Omental fat pad (tissue), 4 donors: ENCODE measurements at places on chromosomes 2 and 18. TPM values are rescaled to one million over a fixed set of nuclear protein-coding genes. Genes with fewer than 3 reads are reported as not detected.

The GPR35 gene
- 1.5 TPM for total RNA-seq

The ERBB4 gene
- 7.7 TPM for total RNA-seq

The TRAF3IP1 gene
- 15.9 TPM for total RNA-seq

The HOXD10 gene
- 0.56 TPM for total RNA-seq

The SERPINB11 gene
- total RNA-seq = not detected

The MGAT4A gene
- 20.1 TPM for total RNA-seq

The HOXD4 gene
- total RNA-seq = 2.6 TPM

The EIPR1 gene
- total RNA-seq = 18.5 TPM

The SERPINB10 gene
- total RNA-seq = 0.31 TPM

The INHBB gene
- 6.7 TPM for total RNA-seq

The DNAH7 gene
- 0.16 TPM for total RNA-seq

The OR6B2 gene
- not detected for total RNA-seq

The GPR45 gene
- not detected for total RNA-seq

The PRSS56 gene
- not detected for total RNA-seq

The TBR1 gene
- not detected for total RNA-seq

The SPDYA gene
- 0.63 TPM for total RNA-seq

The DPP4 gene
- 24.1 TPM for total RNA-seq

The COL4A4 gene
- 0.72 TPM for total RNA-seq

The CFC1 gene
- total RNA-seq = not detected

The PPP1R1C gene
- 1.3 TPM for total RNA-seq
